Fibroblast of the aortic adventitia (primary cell): ENCODE measurements at places on chromosomes 7 and 10.

DNA sequence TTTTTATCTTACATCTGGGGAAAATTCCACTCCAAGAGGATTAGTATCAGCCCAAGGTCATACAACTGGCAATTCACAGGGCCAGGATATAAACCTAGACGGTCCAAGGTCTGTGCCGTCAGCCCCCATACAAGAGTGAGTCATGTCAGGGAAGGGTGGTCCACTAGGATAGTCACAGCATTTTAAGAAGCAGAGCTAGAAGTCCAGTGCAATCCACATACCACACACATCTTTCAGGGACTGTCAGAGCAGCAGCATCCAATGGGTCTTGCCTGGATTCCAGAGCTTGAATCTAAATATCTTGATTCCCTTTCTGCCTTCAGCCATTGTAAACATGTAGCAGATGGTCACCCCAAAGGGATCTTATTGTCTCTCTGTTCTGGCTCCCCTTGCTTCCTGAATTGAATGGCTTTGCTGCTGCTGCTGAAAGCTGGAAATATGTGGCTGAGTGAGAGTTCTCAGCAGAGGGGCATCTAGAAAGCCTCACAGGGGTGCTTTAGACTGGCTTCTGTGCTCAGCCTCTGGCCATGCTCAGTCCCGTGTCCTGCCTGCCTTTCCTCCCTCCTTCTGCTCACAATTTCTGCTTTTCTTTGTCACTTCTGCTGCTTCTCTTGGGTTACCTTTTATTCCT, 9.9 kb upstream of the OR6V1 start:
- peak; percentile 47 for DNase-seq

- peak; percentile 70 for DNase-seq
These were observed at the start of gene MEOX2 for GRCh38 chr7:15686295-15686956. Gene MEOX2 (minus strand): TSS chr7:15686683. CDS start chr7:15686402, 281 bp downstream.

- DNase-seq, result no peak
These were observed 103.5 kb downstream of the INSYN2A start for GRCh38 chr10:127092916-127093315.

GRCh38 chr10:115965376-115965775, 307.6 kb downstream of the GFRA1 start:
- no peak for DNase-seq

GRCh38 chr7:33685981-33686683, 219.2 kb upstream of the BMPER start:
- no peak for DNase-seq

GRCh38 chr10:27636816-27637215, 108.8 kb downstream of the MKX start:
- DNase-seq, result no peak

DNA sequence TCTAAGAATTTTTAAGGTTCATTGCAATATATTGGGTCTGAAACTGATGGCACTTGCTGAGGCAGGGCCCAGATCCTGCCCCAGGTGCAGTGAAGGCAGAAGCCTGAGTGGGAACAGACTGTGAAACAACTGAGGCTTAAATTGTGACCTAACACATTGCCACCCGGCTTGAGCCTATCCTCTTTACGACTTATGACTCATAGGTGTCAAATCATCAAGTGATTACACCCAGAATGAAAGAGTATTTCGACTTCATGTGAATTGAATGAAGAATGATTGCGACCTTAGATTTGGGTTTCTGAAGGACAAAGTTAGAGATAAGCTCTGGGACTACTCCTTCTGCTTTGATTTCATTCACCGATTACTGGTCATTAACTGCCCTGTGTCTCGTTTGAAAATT, 200.9 kb downstream of the CREB5 start:
- DNase-seq, result no peak

GRCh38 chr7:37376386-37376785, 72.3 kb downstream of the ELMO1 start:
- DNase-seq, result no peak

DNA sequence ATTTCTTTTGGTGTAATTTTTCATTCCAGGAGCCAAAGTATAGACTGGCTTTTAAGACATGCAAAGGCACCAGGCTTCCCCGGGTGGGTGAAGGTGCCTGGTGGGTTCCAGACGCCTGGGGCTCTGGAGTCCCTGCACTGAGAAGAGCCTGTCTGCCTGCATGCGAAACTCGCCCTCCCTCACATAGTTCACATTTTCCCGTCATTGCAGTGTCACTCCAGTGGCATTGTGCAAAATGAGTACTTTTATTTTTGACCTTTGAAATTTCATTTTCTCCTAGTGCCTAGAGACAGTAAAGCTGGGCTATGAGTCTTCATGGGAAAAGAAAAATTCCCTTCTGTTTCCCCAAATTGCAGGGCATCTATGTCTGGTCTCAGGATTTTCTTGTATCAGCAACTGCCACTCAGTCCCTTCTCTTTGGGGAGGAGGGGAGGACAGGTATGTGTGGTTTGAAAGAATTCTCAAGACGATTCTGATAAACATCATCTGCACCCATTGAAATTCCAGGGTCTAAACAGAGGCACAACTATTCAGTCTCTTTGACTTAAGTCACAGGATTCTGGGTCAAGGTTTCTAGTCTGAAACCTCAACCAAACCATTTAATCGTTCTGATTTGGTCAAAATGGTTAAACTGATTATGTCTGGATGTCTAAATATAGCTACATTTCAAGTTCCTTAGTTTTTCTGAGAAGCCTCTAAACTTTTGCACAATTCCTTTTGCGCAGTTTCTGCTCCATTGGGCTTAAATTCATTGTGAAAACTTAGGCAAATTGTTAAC, 107.8 kb downstream of the CYP26A1 start:
- no peak for DNase-seq

DNA sequence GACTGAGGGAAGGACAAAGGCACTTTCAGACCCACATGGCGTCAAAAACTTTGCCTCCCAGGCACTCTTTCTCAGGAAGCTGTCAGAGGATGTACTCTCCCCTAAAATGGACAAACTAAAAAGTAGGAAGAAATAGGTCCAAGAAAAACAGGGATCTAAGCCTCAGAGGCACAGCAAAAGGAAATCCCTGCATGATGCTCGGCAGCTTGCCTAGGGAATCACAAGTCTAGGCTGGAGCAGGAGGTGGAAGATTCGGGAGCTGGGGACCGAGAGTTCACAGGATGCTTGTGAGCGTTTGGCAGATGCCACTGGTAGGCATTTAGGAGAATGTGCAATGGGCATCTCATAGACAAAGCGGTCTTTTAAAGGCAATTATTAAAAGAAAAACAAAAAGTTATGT, 60.8 kb downstream of the ATXN7L1 start:
- peak; percentile 26 for DNase-seq

DNA sequence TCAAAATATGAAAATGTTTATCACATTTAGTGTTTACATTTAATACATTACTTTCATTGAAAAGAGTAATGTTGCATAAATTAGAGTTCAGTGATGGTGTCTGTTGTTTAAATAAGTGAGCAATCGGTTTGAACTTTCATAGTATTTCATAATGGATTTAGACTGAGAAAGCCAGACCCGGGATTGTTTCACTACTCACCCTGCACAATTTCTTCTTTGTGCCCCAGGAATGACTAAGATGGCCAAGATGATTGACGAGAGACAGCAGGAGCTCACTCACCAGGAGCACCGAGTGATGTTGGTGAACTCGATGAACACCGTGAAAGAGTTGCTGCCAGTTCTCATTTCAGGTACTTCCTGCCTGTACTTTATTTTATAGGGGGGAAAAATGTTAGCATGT, 74.6 kb downstream of the VCL start:
- no peak for DNase-seq

GRCh38 chr10:70617798-70618568, 15.4 kb upstream of the PRF1 start:
- peak; percentile 90 for DNase-seq

- DNase-seq, result no peak
These were observed 502.6 kb upstream of the AUTS2 start for GRCh38 chr7:69095649-69096048.

DNA sequence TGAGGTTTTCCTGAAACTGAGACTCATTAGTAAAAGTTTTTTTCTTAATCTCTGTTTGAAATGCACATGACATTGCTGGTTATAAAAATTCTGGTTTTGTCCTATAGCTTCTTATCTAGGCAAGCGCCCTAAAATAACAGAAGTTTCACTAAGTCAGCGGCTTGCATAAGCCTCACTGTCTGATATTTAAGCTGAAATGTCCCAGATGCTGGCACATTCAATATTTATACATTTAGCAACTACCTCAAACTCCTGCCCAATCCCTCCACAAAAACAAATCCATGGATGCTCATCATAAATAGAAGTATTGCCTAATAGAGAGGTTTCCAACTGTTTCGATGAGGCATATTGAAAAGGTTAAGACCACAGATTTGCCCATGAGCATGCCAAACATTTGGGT, 83.1 kb upstream of the EGR2 start:
- DNase-seq, result peak; percentile 89

GRCh38 chr10:34580643-34581042, 234.5 kb downstream of the PARD3 start:
- DNase-seq, result peak; percentile 76

DNA sequence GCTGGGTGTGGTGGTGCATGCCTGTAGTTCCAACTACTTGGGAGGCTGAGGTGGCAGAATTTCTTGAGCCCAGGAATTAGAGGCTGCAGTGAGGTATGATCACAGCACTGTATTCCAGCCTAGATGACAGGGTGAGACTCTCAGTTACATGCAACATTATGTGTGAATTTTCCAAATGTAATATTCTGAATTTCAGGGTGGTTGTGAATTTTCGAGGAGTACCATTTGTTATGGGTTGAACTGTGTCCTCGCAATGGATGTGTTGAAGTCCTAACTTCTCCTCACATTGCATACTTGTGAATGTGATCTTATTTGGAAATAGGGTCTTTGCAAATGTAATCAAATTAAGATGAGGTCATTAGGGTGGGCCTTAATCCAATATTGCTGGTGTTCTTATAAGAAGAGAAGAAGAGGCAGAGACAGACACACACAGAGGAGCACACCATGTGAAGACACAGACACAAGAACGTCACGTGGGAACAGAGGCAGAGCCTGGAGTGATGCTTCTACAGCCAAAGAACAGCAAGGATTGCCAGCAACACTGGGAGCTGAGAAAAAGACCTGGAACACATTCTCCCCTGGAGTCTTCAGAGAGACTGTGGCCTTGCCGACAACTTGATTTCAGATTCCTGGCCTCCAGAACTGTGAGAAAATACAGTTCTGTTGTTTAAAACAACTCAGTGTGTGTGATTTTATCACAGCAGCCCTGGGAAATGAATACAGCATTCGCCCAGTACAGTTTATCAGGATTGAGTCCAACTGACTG, 91.9 kb downstream of the ZNF783 start:
- DNase-seq, result no peak

DNA sequence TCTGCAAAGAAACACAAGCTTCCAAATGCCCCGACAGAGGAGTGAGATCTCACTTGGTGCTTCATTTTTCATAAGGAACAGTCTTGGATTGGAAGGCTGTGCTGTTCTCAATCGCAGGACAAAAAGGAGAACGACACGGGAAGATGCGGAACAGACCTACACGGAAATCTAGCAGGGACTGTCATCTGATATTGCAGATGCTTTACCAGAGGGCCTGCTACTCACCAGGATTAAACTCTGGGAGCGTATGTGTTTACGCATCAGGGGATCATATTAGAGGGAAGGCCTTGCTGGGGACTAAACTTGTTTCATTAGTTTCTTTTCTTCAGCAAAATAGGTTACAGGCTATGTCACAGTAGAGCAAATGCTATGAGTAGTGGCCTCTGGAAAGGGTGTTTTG, 82.8 kb upstream of the EEPD1 start:
- no peak for DNase-seq

DNA sequence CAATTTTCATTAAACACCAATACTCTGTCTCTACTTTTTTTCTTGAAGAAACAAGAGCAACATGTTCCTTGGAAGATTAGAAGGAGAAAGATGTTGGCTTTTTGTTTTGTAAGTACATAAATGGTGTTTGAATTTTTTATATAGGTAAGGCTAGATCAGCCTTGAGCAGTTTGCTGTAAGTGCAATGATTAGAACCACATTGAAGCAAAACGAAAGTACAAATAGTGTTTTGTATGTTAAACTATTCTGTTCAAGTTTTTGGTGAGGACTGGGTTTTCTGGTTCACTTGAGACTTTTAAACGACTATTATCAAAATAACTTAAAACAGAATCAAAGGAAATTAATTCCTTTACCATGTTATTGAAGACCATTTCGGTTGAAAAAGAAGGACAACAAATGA, 162.9 kb upstream of the NRP1 start:
- DNase-seq, result no peak

DNA sequence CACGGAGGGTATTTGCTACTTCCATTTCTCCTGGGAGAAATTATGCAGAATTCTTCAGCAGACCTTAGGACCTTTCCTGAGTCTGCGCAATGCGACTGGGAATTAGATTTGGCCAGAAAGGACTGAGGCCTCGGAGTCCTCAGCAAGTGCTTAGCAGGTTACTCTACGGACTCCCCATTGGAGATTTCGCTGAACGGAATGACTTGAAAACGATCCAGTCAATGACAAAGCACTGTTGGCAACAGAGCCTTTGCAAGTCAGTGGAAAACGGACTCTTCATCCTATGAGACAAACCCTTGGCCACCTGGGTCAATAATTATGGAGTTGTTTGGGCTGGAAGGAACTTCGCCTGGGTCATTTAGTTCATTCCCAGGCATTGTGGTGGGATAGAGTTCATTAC, 107.4 kb downstream of the FAM204A start:
- no peak for DNase-seq

DNA sequence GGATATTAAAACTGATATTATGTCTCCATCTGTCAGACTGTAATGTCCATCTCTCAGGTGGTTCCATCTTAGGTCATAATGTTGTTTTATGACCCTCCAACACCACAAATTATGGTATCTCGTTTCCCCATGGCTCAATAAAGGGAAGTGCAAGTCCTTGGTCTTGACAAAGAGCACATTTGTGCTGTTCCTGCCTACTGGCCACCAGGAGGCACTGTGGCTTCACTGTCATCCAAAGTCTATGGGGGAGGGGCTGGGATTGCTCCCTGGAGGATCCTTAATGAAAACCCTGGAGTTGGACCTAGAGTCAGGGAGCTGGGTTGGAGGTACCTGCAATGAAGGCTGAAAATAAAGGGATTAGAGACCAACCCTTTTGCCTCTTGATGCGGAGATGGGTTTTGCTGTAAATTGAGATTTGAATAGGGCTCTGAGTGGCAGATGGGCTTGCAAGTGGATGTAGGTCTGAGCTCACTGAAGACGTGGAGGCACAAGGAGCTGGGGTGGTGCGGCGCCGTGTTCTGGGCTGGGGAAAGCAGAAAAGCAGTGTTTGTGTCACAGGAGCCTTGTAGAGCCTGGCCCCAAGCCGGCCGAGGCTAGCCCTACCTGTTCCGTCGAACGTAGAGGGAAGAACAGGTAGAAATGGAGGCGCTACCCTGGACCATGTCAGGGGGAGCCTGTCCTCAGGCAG, 180.5 kb upstream of the PRSS58 start:
- DNase-seq, result peak; percentile 32

DNA sequence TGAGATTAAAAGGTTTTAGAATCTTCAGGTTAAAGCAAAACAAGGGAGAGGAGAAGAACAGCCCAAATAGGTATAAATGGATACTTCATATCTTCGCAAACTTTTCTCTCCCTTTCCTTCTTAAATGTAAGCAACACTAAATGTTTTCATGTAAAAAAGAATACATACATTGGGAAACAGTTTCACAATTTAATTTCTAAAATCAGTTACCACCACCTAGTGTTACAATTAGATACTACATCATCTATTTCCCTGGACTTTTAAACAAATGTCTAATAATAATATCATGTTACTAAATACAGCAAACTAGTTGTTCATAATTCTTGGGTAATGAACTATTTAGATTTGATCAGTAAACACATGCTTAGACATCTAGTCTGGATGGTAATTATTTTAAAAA, 35.8 kb downstream of the MINDY3 start:
- DNase-seq, result peak; percentile 66

GRCh38 chr7:12751764-12752163, 64.3 kb downstream of the ARL4A start:
- no peak for DNase-seq
